ENCODE measurements at places on chromosomes 3 and 15.

GRCh38 chr3:119400466-119400865 lies 62.9 kb downstream of the TMEM39A start:
- DNase-seq: no peak

DNA sequence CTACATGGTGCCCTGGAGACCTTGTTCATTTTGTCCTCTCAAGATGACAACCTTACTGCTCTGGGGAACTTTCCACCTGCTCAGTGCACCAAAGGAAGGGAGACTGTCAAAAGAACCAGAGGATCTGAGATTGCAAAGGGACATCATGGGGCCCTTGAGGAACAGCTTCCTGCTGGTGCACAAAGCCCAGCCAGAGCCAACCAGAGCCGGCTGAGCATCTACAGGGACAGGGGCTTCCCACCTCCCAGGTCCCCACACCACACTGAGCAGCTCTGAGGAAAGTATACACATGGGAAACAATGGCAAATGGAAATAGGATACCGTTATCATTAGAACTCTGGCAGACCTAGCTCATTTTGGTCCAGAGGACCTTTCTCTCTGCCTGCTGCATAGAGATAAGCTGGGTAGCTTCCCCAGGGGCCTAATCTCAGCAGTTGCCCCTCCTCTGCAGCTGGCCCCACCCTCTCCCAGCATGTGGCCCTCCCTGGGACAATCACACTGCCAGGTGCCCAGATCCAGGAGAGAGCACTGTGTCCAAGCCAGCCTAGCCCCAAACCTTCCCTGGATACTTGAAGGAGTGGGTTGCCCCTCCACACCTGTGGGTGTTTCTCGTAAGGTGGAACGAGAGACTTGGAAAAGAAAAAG lies 123.4 kb upstream of the PRR20G start:
- DNase-seq: no peak

GRCh38 chr3:48434591-48435222 lies 4.8 kb upstream of the PLXNB1 start:
- DNase-seq: no peak

- DNase-seq: no peak
These were observed 74.2 kb downstream of the OCA2 start for GRCh38 chr15:28024889-28025250.

DNA sequence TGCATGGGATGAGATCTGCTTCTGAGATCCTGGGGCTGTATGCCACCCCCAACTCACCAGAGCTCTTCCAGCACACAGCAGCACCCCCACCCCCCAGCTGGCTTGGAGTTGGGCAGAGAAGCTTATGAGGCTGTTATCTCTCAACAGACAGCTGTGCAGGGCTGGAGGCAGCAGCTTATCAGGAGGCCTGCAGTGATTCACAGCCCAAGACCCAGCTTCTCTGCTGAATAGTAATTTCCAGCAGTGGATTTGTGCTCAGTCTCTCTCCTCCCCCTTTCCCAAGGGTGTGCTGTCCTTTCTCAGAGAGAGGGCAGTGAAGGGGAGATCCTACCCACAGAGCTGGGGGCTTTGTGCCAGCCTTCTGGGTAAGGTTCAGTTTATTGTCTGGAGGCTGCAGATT lies 2.1 kb downstream of the RPP25 start:
- no peak for DNase-seq

- no peak for DNase-seq
These were observed 1.6 kb upstream of the VILL start for GRCh38 chr3:37988931-37989525.

GRCh38 chr15:73633111-73633990 lies at the start of gene NPTN:
TSS of gene NPTN (minus strand) at chr15:73633389. CDS start at chr15:73633215, 174 bp downstream.
- peak; percentile 98 for DNase-seq

Data from activated CD4-positive, alpha-beta T cell treated with anti-CD3 and anti-CD28 coated beads for 4 hours (primary cell).